DMS53 (cell line): ENCODE measurements at places on chromosomes 6 and 20.

DNA sequence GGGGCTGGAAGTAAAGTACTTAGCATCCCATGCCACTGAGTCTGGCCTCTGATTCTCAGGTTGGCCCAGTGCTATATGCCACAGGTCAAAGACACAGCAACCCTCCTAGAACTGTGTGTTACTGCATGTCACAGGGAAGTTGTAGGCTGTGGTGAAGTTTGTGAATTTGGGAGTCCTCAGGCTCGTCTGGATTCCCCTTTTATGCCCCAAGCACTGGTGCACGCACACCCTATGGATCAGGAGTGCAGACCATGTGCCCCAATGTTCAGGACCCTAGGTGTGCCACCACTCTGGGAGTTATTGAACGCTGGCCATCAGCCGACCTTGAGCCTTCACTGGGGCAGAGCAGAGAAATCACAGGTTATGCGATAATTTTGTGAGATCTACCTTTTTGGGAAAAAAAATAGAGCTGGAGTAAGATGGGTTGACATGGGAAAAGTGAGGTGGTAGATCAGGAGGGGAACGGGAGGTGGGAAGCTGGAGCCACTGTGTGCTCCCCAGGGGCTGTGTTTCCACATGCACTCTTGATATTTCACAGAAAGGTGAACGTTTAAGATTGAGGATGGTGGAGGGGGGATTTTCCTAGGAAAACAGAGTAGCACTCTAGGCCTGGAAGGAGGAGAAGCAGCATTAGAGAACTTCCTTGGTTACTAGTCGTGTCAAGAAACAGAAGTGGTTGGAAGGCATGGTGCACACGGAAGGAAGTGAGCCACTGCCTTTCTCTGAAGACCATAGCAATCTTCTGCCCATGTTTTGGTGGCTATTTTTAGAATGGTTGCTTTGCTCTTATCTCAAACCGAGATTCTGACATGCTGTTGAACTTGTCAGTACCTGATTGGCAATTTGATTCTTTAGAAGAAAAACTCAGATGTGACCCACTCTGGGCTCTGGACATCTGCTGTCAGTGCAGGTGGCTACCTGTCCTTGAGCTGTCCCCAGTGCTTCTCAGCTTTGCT is 44.1 kb downstream of the DUSP22 start:
- DNase-seq, result no peak

- no peak for DNase-seq
Observed at GRCh38 chr20:8608470-8608869, 460.4 kb upstream of the PLCB4 start.

GRCh38 chr6:45714741-45715507 is 300.7 kb downstream of the CLIC5 start:
- peak; percentile 86 for DNase-seq

- no peak for DNase-seq
Observed at GRCh38 chr20:24741493-24742072, 207.5 kb upstream of the CST7 start.

- DNase-seq, result no peak
Observed at GRCh38 chr20:32507998-32508774, 76.9 kb downstream of the NOL4L start.

DNA sequence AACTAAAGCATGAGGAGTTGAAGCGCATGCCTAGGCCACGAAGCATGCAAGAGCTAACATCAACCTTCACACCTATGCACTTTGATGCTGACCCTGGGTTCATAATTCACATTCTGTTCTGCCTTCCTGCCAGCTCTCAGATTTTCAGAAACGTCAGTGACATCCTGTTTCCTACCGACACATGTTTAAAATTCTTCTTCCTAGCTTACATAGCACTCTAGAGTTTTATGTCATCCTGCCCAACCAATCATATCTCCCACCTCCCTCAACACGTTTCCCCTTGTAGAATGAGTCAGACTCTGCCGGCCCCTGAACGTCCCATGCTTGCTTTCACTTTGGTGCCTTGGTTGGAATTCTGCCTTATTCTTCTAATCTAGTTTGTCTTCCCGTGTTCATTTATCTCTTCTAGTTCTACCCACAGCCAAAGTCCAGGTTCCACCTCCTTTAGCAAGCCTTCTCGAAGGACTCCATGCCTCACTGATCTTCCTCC is 97.2 kb upstream of the MAP7 start:
- DNase-seq, result no peak

GRCh38 chr6:108666656-108667260 is 106.0 kb downstream of the FOXO3 start:
- DNase-seq, result no peak

DNA sequence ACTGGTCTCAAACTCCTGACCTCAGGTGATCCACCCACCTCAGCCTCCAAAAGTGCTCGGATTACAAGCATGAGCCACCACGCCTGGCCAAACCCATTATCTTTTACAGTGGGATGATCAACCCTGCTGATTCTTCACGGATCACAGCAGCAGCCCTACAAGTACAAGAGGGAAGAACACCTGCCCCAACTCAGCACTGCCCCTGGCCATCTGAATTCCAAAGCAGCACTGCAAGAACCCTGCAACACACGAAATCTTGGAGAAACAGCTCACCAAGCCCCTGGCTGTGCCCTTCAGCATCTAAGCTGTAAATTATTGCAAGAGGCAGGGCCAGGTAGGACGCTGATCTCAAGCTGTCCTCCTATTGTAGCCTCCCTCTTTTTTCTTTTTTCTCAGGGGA is 54.5 kb upstream of the MC3R start:
- no peak for DNase-seq

DNA sequence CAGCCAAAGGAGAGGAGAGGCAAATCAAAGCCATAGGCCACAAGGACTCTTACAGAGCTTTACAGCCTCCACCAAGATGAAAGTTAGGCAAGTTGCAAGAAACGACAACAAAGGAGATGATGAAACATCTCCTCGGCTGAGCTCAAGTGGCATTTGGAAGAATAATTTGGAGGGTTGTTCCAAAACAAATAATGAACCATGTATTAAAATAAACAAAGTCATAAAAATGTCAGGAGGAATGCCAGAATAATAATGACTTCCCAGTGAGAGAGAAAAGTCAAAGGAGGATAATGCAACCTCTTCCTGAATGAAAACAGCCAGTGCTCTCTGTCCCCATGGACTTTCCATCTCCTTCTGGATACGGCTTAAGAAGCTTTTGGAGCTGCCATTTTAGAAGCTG is 371.4 kb upstream of the ID4 start:
- DNase-seq, result no peak

DNA sequence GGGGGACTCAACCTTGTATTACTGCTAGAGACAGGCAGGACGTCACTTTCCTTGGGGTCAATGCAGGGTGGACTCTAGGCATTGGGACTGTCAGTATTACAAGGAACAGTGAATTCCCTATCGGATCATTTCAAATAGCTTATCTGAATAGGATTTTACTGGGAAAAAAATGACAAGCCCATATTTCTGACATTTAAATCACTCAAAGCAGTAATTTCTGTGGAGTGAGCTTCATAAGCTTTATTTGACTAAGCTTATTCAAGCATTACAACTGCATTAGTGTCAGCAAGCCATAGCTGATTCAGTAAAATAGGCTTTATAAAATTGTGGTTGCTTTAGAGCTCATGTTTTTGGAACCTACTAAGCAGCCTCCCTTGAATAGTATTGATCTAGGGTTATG is 44.3 kb downstream of the TRDN start:
- DNase-seq, result no peak

- DNase-seq, result peak; percentile 59
Observed at GRCh38 chr6:136525586-136526195, 24.5 kb downstream of the MAP7 start.

GRCh38 chr20:57474205-57474604 is 50.7 kb downstream of the CTCFL start:
- no peak for DNase-seq

GRCh38 chr6:13113981-13114593 is 214.2 kb downstream of the TBC1D7 start:
- no peak for DNase-seq

GRCh38 chr6:36962874-36963273 is 8.3 kb downstream of the PI16 start:
- DNase-seq, result peak; percentile 46

GRCh38 chr6:151252634-151253033 is 12.9 kb downstream of the AKAP12 start:
- DNase-seq, result no peak

GRCh38 chr20:41200446-41201202 is 63.3 kb downstream of the PLCG1 start:
- no peak for DNase-seq

- DNase-seq, result peak; percentile 53
Observed at GRCh38 chr6:158142789-158143188, 25.3 kb downstream of the SERAC1 start.

- DNase-seq, result no peak
Observed at GRCh38 chr6:81739230-81740195, 13.0 kb downstream of the TENT5A start.

DNA sequence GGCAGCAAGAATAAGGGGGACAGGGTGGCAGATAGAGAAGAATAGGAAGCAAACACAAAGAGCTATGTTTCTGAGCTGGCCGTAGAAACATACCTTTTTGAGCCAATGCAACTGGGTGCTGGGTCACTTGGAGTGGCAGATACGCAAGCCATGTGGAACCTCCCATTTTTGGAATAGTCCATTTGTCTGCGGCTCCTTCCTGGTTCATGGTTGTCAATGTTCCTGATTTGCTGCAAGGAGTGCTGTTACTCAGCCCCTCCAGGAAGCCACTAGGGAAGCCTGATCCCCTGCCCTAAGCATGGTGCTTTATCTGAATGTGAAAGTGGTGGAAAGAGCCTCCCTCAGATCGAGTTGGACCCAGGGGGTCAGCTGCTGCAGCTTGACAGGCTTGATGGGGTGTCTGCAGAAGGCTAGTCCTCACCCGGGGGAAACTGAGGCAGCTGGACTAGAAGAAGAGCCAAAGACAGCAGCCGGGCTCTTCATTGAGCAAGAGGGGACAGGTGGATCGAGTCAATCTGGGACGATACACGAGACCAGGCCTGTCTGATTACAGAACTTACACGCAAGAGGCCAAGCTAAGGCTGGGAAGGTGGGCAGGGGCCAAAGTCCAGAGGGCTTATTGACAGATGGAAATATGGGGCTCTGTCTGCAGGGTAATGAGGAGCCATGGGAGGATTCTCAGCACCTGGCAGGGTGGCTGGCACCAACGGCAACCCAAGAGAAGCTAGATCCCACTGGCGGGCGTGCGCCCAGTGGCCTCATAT is 57.4 kb upstream of the CTNNBL1 start:
- peak; percentile 12 for DNase-seq

DNA sequence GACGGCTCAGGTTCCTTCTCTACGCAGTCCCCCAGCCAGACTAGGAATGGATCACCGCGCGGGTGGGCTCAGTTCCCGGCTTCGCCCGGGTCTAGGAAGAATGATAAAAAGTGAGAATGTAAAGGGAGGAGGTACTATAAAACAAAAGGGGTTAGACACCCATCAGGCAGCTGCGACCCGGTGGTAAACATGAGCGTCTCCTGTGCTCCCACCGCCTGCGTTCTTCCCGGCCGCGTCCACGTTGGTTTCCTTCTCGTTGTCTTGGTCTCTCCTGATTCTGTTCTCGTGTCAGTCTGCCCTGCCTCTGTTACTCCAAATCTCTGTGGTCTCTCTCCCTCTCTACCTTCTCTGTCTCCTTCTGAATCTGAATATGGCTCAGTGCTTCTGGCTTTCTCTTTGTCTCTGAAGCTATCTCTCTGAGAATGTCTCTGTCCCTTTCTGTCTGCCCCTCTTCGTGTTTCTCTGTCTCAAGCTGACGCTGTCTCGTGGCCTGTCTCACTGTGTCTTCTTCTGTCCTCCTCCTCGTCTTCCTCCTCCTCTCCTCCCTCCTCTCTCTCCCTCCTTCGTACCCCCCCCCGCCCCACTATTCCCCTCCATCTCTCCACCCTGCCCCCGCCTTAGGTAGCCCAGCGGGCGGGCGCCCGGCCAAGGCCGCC is 41.6 kb upstream of the FOXP4 start:
- DNase-seq, result peak; percentile 74

- peak; percentile 38 for DNase-seq
Observed at GRCh38 chr6:3561725-3562124, 104.9 kb upstream of the SLC22A23 start.

GRCh38 chr6:7138921-7139358 is 31.2 kb downstream of the RREB1 start:
- peak; percentile 99 for DNase-seq

- DNase-seq, result no peak
Observed at GRCh38 chr6:56003616-56004015, 128.2 kb upstream of the BMP5 start.

- no peak for DNase-seq
Observed at GRCh38 chr6:20879526-20879925, 345.3 kb downstream of the CDKAL1 start.

GRCh38 chr20:49245921-49246740 is 26.9 kb downstream of the DDX27 start:
- peak; percentile 67 for DNase-seq

DNA sequence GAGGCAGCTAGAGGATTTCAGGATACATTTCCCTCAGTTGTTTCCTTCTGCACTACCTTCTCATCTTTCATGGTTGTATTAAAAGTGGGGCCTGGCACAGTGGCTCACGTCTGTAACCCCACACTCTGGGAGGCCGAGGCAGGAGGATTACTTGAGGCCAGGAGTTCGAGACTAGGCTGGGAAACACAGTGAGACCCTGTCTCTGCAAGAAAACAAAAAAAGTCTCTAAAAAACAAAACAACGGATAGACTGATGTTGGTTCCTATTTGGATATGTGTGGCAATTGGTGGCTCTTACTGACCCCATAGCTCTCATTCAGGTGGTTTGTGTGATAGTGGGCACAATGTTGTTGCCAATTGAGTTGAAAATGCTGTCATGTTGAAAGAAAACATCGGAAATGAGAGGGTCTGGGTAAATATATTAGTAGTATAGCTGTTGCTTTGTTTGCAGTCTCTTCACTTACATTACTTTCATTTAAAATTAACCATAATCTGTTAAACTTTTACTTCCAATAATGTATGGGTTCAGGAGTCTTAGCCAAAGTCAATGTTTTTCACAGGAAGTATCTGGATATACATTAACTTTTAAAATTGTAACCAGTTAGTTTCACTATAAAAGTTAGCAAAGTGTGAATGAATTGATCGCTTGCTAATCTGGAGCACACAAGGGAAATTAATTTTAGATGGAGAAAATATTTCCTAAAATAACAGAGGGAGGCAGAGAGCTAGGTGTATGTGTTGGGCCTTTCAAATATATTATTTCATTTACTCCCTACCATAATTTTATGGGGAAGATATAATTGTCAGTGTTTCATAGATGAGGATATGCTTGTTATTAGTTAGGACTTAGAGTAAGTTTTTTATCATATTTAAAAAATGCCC is 31.1 kb downstream of the UTRN start:
- DNase-seq, result no peak

GRCh38 chr6:109772883-109773431 is 81.9 kb downstream of the FIG4 start:
- DNase-seq, result no peak

- no peak for DNase-seq
Observed at GRCh38 chr6:42846505-42846904, 32.9 kb upstream of the RPL7L1 start.

DNA sequence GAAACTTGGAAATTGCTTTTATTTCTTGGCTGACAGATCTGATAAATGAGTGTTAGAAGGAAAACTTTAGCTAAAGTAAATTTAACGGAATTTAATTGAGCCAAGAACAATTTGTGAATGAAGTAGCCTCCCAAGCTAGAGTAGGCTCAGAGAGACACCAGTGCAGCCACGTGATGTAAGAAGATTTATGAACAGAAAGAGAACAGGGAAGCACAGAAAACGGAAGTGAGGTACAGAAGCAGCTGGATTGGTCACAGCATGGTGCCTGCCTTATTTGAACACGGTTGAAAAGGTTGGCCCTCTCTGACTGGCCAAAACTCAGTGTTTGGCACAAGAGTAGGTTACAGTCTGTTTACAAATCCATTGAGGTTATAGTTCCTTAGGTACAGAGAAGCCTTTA is 29.5 kb upstream of the IFNGR1 start:
- DNase-seq, result peak; percentile 1
